ENCODE measurements at places on chromosomes 4 and X. TPM values are rescaled to one million over a fixed set of nuclear protein-coding genes. Genes with fewer than 3 reads are reported as not detected.

The WWC2 gene
- total RNA-seq = 32.2 TPM

DNA sequence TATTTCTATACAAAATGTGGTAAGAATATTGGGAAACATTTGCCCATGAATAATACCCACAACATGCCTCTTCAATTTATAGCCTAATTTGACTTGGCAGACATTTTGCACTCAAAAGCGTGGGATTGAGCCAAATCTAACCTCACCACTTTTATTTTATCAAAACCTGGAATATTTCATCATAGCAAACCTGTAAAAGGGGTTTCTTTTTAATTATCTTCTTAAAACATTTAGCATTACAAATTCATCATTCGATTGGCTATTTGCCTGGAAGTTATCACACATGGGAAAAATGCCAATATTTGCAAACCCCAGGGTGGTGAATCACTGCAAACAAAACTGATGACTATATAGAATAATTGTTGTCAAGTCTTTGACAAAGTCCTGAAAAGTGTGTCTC, 56.2 kb downstream of the VCX3B start:
- DNase-seq = no peak

DNA sequence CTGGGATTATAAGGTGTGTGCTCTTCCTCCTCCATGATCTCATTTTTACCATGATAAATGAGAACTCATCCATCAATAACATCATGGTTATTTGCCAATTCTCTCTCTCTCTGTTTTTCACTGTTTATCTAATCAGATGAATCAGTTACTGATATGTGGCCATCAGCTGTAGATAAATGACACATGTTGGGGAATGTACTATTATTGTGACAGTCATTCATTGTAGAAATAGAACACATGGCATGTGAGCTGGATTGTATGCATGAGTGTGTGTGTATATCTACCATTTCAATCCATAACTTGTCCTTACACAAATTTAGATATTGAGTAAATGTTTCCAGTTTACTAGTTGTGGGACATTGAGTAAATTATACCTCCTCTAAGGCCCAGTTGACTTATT, 53.0 kb downstream of the OSTC start:
- DNase-seq = no peak

- DNase-seq = no peak
These were observed 14.4 kb upstream of the PGRMC2 start for GRCh38 chr4:128301979-128302378.

The PQBP1 gene
- total RNA-seq = 65.1 TPM

DNA sequence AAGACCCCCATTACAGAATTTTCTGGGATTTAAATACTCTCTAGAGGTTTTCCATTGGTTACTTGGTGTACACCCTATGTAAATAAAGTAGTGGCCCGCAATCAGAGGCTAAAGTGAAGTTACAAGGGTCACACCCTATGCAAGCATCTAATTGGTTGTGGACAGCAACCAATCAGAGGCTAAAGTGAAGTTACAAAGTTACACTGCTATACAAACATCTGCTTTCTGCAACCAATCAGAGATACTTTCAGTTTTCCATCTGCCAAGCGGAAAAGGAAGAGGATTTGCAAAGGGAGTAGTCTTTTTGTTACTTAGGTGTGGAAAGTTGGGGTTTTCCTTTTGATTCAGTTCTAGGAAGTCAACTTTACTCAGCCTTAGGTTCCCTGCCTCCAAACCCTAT, 2.0 kb upstream of the ATRX start:
- DNase-seq = no peak

DNA sequence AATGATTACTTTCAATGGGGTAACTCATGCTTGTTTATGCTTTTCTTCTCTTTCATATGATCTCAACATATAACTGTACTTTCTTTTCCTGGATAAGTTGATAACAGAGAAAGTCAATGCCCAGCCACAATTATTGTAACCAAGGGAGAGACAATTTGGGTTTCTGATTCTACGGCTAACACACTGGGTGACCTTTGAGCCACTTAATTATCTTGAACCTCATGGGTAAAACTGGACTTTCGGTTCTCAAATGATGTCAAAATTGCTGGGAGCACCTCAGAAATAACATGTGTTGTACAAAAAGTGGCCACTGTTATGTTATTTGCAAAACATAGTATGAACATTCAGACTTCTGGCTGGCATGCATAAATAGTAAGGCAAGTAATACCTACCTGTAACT, 79.6 kb upstream of the MCF2 start:
- DNase-seq = no peak

GRCh38 chr4:185011408-185011807, 6.9 kb upstream of the HELT start:
- DNase-seq = no peak

- no peak for DNase-seq
These were observed 1.1 kb upstream of the EPHA5 start for GRCh38 chr4:65671372-65671771.

GRCh38 chr4:56787380-56787779, 34.1 kb downstream of the SPINK2 start:
- no peak for DNase-seq

- DNase-seq = no peak
These were observed 80.8 kb downstream of the NPFFR2 start for GRCh38 chr4:72112514-72113156.

The RAB39B gene
- 0.86 TPM for total RNA-seq

- DNase-seq = no peak
These were observed 136.5 kb downstream of the PRKX start for GRCh38 chrX:3576886-3577501.

DNA sequence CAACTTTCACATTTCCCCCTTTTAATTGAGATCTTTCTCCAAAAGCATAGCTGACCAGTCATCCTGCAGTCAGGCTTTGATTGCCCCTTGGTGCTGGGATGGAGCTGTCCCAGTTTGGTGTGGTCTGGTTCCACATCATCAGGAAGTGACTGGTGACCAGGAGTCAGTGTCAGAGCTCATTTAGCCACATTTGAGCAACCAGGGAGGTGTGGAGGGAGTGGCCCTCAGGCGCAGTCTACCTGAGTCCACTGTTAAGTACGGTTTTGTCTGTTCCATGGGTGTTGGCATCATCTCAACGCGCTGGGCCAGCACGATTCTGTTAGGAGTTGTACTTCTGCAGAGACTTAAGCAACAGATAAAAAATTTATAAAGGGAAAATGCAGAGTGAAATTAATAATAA, 52.6 kb downstream of the RGS12 start:
- DNase-seq = peak; percentile 30
